ENCODE measurements at places on chromosomes 13 and 19.

- DNase-seq = no peak
Observed at GRCh38 chr19:19613506-19613905, 5.0 kb downstream of the PBX4 start.

- DNase-seq = no peak
Observed at GRCh38 chr19:48988286-48988685, 4.8 kb downstream of the GYS1 start.

- no peak for DNase-seq
Observed at GRCh38 chr13:92745258-92745657, 481.3 kb upstream of the GPC6 start.

DNA sequence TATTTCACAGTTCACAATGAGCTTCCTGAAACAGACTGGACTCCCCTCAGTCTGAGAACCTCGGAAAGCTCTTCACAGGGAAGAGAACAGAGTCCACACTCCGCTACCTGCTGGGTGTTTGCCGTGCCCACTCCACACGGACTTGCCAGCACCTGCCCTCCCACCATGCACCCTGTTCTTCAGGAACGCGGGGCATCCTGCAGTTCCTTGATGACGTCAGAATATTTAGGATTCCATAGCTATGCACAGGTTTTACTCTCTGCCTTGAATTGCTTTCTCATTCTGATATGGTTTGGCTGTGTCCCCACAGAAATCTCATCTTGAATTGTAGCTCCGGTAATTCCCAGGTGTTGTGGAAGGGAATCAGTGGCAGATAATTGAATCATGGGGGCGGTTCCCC, 74.4 kb upstream of the FARP1 start:
- peak; percentile 30 for DNase-seq

DNA sequence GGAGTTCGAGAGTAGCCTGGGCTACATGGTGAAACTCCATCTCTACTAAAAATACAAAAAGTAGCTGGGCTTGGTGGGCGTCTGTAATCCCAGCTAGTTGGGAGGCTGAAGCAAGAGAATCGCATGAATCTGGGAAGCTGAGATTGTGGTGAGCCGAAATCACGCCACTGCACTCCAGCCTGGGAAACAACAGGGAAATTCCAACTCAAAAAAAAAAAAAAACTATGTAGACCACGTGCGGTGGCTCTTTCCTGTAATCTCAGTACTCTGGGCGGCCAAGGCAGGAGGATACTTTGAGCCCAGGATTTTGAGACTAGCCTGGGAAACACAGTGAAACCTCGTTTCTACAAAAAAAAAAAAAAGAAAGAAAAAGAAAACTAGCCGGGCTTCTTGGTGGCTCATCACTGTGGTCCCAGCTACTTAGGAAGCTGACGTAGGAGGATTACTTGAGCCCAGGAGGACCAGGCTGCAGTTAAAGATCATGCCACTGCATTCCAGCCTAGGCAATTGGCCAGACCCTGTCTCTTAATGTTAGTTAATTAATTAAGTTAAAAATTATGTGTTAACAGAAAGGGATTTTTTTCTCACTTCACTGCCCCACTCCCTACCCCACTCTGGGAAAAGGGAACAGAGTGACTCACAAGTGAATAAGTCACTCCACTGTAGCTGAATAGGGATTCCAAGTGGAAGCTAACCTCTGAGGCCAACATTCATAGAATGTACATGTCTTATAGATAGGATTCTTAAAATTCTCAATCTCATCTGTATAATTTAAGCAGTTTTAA, 2.2 kb downstream of the ZNF83 start:
- DNase-seq = no peak

- DNase-seq = no peak
Observed at GRCh38 chr19:14102102-14102696, 11.6 kb upstream of the SAMD1 start.

GRCh38 chr13:30821421-30821820, 84.7 kb upstream of the MEDAG start:
- DNase-seq = no peak

DNA sequence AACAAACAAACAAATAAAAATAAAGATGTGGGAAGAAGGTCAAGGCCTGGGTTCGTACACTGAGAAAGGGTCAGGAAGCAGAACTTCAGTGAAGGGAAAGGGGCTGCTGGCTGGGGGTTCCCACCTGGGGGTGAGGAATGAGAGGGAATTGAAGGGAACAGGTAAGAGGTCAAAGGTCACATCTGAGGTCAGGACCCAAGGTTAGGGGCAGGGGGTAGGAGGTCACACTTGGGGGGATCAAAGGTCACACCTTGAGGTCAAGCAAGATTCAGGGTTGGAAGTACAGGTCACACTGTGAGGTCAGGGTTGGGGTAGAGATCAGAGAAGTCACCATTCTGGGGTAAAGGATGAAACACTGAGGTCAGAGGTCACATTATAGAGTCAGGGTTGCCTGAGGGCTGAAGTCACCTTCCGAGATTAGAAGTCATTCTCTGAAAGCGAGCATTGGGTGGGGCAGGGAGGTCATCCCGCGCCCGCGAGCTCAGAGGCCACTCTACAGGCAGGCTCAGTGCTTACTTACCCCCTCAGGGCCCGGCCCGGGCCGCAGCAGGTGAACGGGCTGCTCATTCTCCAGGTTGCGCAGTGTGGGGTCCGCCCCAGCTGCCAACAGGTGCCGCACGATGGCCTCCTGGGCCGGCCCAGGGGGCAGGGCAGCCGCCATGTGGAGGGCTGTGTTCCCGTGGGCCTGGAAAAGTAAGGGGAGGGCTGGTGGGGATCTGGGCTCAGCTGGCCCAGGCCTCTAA, 10.8 kb downstream of the NFKBID start:
- DNase-seq = no peak

DNA sequence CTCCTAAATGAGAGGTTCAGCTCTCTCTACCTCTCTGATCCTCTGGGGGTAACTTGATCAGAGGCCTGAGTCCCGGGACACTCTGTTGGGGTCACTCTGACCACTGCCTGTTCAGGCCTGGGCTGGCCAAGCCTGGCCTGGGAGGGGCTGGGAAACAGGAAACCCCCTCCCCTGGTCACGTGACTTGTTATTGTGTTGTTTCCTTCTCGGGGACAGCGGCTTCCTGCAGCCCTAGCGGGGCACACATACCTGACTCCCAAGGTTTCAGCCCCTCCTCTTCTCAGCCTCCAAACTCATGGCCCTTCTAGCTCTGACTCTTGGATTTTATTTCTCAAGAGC, at the start of gene USHBP1:
Gene USHBP1 (minus strand): TSS at position 105 of the 339 bp plus-strand sequence. CDS start 446 bp downstream, outside the sequence.
- no peak for DNase-seq

DNA sequence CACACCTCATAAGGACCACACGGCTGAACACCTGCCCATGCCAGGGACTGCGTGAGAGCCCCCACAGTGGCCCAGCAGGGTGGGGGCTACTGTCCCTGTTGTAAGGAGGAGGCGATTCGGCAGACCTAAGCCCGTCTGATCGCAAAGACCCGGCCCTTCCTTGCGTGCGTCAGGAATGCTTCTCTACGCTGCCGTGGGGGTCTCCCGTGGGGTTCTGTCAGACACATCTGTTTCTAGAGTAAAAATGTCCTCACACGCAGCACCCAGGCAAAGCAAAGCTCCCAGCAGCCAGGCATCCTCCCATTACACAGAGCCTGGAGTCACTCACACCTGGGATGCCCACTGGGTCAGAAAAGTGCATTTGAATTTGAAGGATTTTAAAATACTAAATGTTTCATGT, 147.7 kb upstream of the SOX1 start:
- DNase-seq = no peak

DNA sequence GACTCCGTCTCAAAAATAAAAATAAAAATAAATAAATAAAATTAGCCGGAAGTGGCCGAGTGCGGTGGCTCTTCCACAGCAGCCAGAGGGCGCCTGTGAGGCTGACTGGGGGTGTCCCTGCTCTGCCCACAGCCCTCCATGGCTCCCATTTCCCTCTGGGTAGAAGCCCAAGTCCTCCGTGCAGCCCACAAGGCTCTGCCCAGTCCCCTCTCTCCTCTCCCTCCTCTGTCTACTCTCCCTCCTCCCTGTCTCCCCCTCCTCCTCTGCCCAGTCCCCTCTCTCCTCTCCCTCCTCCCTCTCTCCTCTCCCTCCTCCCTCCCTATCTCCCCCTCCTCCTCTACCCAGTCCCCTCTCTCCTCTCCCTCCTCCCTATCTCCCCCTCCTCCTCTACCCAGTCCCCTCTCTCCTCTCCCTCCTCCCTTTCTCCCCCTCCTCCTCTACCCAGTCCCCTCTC, 20.4 kb downstream of the MISP start:
- no peak for DNase-seq

DNA sequence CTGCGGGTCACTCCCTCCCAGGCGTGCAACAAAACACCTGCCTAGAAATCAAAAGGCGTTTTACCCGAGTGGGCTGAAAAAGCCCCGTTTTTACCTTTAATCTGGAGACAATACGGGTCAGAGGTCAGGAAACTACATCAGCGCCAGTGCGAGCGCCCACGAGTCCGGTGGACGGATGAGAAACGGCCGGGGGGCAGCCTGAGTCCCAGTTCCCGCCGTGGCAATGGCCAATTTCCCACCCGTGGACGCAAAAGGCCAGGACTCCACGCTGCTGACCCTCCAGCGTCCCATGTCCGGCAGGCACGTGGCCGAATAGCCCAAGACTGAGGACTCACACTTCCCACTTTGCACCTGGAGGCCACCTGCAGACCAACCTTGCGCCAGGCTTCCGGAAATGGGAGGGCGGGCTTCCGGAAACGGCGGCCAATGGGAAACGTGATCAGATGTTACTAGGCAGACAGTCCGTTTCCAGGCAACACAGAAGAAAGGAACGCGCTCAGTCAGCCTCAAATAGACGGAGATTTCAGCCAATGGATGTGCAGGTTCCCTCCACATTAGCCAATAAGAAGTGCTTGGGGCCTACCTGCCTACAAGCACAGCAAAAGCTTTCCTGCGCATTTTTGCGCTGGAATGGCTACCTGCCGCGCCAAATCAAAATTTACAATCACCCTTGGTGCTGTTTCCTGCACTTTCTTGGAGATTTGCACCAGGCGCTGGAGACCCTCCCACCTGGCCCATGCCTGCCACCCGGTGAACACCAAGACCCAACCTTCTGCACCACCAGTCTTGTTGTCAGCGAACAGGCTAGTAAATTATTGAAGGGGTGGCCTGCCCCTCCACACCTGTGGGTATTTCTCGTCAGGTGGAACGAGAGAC, 47.4 kb downstream of the ZFP14 start:
- DNase-seq = peak; percentile 83

DNA sequence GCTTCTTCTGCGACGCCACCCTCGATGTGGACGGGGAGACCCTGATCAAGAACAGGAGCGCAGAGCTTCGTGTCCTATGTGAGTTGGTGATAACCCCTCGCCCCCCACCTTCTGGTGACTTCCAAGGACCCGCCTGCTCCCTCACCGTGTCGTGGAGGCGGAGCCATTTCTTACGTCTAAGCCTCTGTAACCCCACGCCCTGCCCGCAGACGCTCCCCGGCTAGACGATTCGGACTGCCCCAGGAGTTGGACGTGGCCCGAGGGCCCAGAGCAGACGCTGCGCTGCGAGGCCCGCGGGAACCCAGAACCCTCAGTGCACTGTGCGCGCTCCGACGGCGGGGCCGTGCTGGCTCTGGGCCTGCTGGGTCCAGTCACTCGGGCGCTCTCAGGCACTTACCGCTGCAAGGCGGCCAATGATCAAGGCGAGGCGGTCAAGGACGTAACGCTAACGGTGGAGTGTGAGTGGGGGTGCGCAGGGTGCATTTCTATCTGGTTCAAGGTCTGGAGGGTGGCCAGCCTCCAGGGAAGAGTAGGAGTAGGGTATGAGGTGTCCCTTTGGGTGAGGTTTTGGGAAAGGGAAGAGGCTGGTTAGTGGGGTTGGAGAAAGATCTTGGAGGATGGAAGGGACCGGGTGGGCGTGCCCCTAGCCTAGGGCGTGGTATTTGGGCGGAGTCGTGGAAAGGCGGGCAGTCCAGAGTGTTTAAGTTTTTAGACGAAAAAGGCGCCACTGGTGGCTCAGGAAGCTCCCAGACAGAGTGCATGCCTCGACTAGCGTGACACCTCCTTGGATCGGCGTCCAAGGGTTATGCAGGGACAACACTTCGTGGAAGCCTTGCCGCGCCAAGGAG, 3.3 kb downstream of the ICAM5 start:
- no peak for DNase-seq

DNA sequence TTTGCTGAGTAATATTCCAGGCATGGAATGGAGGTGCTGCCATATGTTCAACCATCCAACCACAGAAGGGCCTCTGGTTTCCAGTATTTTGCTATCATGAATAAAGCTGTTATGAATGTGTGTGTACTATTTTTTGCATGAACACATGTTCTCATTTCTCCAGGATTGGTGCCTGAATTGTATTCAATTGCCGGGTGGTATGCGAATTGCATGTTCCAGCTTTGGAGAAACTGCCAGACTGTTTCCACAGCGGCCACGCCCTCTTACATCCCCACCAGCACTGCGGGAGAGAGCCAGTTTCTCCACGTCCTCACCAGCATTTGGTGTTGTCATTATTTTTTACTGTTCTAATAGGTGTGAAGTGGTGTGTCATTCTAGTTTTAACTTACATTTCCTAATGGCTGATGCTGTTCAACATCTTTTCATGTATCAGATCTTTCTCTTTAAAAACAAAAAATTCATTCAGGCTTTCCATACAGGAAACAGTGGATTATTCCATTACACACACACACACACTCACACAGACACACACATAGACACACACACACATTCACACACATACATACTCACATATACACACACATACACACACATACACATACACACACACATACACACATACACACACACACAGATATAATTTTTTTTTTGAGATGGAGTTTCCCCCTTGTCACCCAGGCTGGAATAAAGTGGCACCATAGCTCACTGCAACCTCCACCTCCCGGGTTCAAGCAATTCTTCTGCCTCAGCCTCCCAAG, 154.1 kb downstream of the PTPRS start:
- no peak for DNase-seq

DNA sequence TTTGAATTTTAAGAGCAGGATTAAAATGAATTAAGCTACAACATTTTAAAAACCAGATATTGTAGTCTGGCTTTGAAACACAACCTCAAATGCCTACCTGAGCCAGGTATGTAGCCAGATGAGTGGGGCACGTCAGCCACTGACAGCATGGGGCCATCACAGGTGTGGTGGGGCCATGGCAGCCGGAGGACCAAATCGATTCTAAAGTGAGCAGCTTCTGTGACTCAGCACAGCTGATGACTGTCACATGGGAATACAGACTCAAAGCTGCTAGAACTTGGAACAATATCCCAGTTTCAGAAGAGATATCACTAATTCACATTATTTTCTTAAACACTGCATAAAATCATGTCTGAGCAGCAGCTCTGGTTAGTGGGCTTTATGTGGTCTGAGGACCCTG, 52.8 kb downstream of the SERP2 start:
- DNase-seq = no peak

Measured in mesothelial cell of epicardium (in vitro differentiated cells).